ENCODE measurements at places on chromosomes 13 and 19.

DNA sequence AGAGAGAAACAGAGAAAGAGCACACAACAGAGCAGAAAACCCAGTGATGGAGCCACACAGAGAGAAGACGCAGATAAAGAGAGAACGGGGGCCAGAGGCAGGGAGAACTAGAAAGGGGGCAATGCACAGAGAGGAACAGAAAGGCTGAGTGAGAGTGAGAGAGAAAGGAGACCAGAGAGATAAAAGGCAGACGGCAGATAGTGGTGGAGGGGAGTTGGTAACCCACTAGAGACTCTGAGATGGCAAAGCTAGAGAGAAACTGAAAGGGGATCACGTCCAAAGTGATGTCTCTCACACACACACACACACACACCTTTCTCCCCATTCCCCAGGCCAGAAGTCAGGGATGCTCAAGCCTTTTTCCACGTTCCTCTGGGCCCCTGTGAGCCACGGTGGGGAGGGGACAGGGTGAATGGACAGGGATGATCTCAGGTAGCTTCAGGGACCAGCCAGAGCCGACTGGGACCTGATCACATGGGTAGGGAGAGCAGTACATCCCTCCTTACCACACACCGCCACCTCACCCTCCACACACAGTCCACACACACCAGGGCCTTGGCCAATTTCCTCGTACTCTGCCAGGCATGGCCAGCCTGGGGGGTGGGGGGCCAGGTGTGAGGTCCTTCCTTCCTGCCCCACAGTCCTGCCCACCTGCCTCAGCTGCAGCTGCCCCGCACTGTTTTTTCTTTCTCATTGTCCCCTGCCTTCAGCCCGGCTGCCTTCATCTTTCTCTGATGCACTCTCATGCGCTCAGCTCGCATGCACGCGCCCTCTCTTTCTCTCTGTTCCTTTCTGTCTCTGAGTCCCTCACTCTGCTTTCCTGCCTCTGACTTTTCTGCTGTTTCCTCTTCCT is 22.5 kb upstream of the POU2F2 start:
- peaks cover 72% of the 10 kb centered on the region for H3K27me3 ChIP-seq
- peak; percentile 27 for DNase-seq
- H3K27ac ChIP-seq, result no peak overlapping the region

DNA sequence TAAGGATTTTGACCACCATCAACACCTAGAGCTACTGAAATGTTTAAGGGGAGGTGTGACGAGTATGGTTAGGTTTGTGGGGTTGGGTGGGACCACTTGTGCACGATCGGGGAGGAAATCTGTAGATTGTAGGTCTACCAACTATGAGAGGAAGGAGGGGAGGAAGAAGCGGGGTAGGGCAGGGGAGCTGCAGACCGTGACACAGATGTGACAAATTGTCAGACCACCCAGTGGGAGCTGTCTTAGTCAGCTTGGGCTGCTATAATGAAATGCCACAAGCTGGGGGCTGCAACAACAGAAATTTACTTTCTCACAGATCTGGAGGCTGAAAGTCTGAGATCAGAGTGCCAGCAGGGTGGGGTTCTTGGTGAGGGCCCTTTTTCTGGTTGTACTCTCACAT is 62.2 kb upstream of the ARGLU1 start:
- no peak for DNase-seq
- H3K27me3 ChIP-seq, result peaks cover 7% of the 10 kb centered on the region
- H3K36me3 ChIP-seq, result no peaks in the 10 kb centered on the region
- H3K4me1 ChIP-seq, result no peaks in the 10 kb centered on the region
- no peak overlapping the region for H3K4me3 ChIP-seq

GRCh38 chr19:29211562-29212355 is 1.2 kb downstream of the UQCRFS1 start:
- peak overlapping the region; percentile 99 for H3K27ac ChIP-seq
- peaks cover 4% of the 10 kb centered on the region for H3K27me3 ChIP-seq
- H3K4me3 ChIP-seq, result peak overlapping the region; percentile 98
- peaks cover 50% of the 10 kb centered on the region for H3K4me1 ChIP-seq
- peaks cover 32% of the 10 kb centered on the region for H3K36me3 ChIP-seq
- peak; percentile 27 for DNase-seq

DNA sequence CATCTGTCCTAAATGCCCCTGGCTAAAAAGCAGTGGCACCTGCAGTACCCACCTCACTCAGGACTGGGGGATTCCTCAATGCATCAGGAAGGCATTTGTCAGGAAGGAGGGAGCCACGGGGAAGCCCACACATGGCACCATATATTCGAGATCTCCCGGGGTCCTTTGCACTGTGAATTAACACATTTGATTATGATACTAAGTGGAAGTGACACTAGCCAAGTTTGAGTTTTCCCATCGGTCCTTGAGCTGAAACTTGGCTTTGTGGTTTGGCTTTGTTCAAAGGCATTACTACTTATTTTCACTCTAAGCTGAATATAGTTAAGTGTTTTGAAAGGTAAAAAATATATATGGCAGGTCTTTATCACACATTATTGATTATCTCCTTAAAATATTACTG is 168.7 kb upstream of the MYO16 start:
- H3K36me3 ChIP-seq, result no peaks in the 10 kb centered on the region
- H3K27ac ChIP-seq, result no peak overlapping the region
- no peak overlapping the region for H3K4me3 ChIP-seq
- no peaks in the 10 kb centered on the region for H3K4me1 ChIP-seq
- H3K27me3 ChIP-seq, result peaks cover 5% of the 10 kb centered on the region

GRCh38 chr13:80558074-80558473 is 217.1 kb upstream of the SPRY2 start:
- DNase-seq, result no peak
- H3K27me3 ChIP-seq, result no peaks in the 10 kb centered on the region
- no peak overlapping the region for H3K4me3 ChIP-seq
- no peaks in the 10 kb centered on the region for H3K4me1 ChIP-seq
- no peaks in the 10 kb centered on the region for H3K36me3 ChIP-seq
- H3K27ac ChIP-seq, result no peak overlapping the region

GRCh38 chr13:21076253-21076652 is 14.9 kb upstream of the LATS2 start:
- no peaks in the 10 kb centered on the region for H3K36me3 ChIP-seq
- peak overlapping the region; percentile 21 for H3K4me3 ChIP-seq
- DNase-seq, result no peak
- H3K27me3 ChIP-seq, result peaks cover 39% of the 10 kb centered on the region
- H3K27ac ChIP-seq, result peak overlapping the region; percentile 33
- H3K4me1 ChIP-seq, result peaks cover 35% of the 10 kb centered on the region

GRCh38 chr13:64274481-64275217 is 2859.0 kb upstream of the PCDH20 start:
- no peaks in the 10 kb centered on the region for H3K4me1 ChIP-seq
- no peak for DNase-seq
- no peaks in the 10 kb centered on the region for H3K36me3 ChIP-seq
- no peaks in the 10 kb centered on the region for H3K27me3 ChIP-seq
- H3K27ac ChIP-seq, result no peak overlapping the region

DNA sequence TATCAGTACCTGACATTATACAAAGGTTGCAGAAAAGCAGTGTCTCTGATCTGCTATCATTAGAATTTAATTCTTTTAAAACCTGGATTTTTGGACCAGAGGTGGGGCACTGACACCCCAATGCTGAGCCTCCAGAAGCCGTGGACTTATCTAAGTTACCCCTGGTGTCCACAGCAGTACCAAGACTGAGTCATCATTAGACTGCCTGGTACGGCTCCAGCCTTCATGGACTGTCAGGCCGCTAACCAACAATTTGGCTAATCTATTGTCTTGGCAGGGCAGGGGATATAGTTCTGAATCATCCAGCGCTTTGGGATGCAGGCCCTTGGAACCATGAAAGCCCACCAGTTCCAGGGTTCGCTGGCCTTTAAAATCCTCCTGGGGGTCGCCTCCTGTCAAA is 78.3 kb downstream of the TSHZ3 start:
- no peaks in the 10 kb centered on the region for H3K27me3 ChIP-seq
- H3K4me3 ChIP-seq, result no peak overlapping the region
- H3K4me1 ChIP-seq, result no peaks in the 10 kb centered on the region
- DNase-seq, result no peak

- H3K4me3 ChIP-seq, result no peak overlapping the region
- DNase-seq, result no peak
- H3K27me3 ChIP-seq, result no peaks in the 10 kb centered on the region
- H3K36me3 ChIP-seq, result peaks cover 49% of the 10 kb centered on the region
- H3K4me1 ChIP-seq, result no peaks in the 10 kb centered on the region
These were observed 42.6 kb downstream of the ZNF527 start for GRCh38 chr19:37413313-37414084.

DNA sequence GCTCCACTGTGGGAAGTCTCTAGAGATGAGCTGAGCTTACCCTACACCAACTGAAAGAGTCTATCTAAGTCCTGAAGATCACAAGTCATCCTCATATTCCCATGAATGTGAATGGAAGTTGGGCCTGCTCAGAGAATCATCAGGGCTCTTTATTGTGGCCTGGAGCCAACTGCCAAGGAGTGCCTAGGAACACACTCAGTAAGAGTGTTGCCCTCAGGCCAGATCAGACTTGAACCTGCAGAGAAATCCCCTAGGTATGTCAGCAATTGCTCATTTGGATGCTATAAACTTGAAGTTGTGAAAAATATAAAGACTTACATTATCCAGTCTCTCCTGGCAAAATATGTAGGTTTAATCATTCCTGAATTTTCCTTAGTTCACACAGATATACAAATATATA is 1070.2 kb downstream of the EFNB2 start:
- no peaks in the 10 kb centered on the region for H3K27me3 ChIP-seq
- DNase-seq, result no peak
- H3K27ac ChIP-seq, result no peak overlapping the region
- no peak overlapping the region for H3K4me3 ChIP-seq
- H3K4me1 ChIP-seq, result no peaks in the 10 kb centered on the region

- H3K27ac ChIP-seq, result no peak overlapping the region
- no peak overlapping the region for H3K4me3 ChIP-seq
- no peaks in the 10 kb centered on the region for H3K4me1 ChIP-seq
- H3K36me3 ChIP-seq, result peaks cover 29% of the 10 kb centered on the region
These were observed 10.4 kb downstream of the XAB2 start for GRCh38 chr19:7618771-7619510.

GRCh38 chr13:109575821-109576220 is 210.6 kb downstream of the IRS2 start:
- H3K36me3 ChIP-seq, result no peaks in the 10 kb centered on the region
- no peaks in the 10 kb centered on the region for H3K27me3 ChIP-seq
- DNase-seq, result no peak
- H3K27ac ChIP-seq, result no peak overlapping the region

GRCh38 chr13:81738364-81738763 is 1397.4 kb upstream of the SPRY2 start:
- no peaks in the 10 kb centered on the region for H3K27me3 ChIP-seq
- H3K27ac ChIP-seq, result no peak overlapping the region
- no peaks in the 10 kb centered on the region for H3K4me1 ChIP-seq
- H3K36me3 ChIP-seq, result no peaks in the 10 kb centered on the region
- DNase-seq, result no peak

DNA sequence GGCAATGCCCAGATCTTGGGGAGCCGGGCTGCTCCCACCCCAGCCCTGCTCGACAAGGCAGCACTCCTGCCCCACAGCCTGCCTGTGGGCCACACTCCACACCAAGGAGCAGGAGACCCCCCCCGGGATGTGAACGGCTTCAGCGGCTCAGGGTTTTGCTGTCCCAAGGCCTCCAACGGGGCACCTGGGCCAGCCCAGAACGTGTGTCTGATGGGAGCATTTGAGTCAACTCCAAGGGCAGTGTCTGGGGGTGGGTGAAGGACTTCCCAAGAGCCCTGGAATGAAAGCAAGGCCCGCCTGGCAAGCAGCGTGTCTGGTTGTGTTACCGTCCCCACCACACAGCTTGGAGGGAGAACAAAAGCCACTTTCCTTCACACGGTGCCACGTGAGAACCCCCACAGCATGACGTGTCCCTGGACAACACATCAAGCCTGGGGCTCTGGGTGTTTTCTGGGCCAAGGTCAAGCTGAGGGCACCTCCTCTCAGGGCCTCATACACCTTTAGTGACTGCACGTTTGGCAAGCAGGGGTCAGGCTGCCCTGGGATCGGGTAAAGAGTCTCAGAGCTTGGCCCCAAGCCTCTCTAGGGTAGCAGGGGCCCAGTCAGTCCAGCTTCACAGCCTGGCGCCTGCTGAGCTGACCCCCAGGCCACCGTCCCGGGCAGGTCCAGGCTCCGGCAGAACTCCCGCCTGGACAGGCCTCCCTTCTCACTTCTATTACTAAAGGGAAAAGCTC is 6.0 kb downstream of the C13orf46 start:
- peaks cover 27% of the 10 kb centered on the region for H3K36me3 ChIP-seq
- H3K27ac ChIP-seq, result no peak overlapping the region
- DNase-seq, result no peak

DNA sequence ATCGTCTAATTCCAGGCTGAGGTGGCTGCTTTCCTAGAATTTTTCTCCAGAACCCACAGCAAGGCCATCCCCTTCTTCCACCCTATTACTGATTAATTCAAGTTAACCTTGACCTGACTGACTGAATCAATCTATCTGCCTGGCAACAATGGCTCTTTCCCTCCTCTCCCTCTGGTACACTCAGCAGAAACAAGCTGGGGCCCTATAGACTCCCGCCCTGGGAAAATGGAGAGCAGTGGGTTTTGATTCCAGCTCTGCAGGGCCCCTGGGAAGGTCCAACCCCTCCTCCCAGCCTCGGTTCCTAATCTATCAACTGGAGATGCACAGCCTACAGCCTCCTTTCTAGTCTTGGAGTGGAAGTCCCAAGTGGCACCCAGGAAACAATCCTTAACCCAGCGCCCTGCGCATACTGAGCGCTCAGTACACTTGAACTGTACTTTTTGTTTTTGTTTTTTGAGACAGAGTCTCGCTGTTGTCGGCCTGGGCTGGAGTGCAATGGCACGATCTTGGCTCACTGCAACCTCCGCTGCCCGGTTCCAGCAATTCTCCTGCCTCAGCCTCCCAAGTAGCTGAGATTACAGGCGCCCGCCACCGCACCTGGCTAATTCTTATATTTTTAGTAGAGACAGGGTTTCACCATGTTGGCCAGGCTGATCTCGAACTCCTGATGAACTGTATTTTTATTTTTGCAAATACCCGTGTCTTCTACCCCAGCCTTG is 5.2 kb upstream of the C3 start:
- H3K27me3 ChIP-seq, result peaks cover 26% of the 10 kb centered on the region
- peaks cover 7% of the 10 kb centered on the region for H3K36me3 ChIP-seq
- no peak overlapping the region for H3K4me3 ChIP-seq
- peaks cover 33% of the 10 kb centered on the region for H3K4me1 ChIP-seq

GRCh38 chr13:47680748-47681147 is 320.3 kb downstream of the SUCLA2 start:
- H3K27me3 ChIP-seq, result no peaks in the 10 kb centered on the region
- no peak overlapping the region for H3K27ac ChIP-seq
- H3K4me3 ChIP-seq, result no peak overlapping the region
- no peaks in the 10 kb centered on the region for H3K36me3 ChIP-seq

DNA sequence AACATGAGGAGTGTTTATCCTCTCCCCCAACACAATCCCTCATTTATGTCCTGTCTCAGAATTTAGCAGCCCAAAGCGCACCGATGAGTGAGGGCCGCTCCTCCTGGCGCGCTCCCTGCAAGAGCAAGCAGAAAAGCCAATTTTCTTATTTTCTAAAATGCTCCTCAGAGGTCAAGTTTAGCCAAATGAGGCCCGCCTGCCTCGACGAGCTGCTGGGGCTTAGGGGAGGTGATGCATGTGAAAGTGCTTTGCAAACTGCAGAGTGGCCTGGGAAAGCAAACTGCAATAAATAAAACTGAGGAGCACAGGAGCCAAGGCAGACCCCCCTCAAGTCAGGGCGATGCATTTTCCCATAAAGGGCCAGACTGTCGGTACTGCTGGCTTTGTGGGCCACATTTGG is 29.0 kb downstream of the CAPS start:
- no peak overlapping the region for H3K4me3 ChIP-seq
- peaks cover 19% of the 10 kb centered on the region for H3K36me3 ChIP-seq
- no peak for DNase-seq
- H3K27ac ChIP-seq, result peak overlapping the region; percentile 2

GRCh38 chr19:34276614-34277013 is 22.3 kb downstream of the GARRE1 start:
- H3K27ac ChIP-seq, result no peak overlapping the region
- H3K4me3 ChIP-seq, result no peak overlapping the region
- no peak for DNase-seq
- peaks cover 37% of the 10 kb centered on the region for H3K36me3 ChIP-seq
- no peaks in the 10 kb centered on the region for H3K27me3 ChIP-seq
- peaks cover 35% of the 10 kb centered on the region for H3K4me1 ChIP-seq
